ENCODE measurements at places on chromosomes 6 and 20.

DNA sequence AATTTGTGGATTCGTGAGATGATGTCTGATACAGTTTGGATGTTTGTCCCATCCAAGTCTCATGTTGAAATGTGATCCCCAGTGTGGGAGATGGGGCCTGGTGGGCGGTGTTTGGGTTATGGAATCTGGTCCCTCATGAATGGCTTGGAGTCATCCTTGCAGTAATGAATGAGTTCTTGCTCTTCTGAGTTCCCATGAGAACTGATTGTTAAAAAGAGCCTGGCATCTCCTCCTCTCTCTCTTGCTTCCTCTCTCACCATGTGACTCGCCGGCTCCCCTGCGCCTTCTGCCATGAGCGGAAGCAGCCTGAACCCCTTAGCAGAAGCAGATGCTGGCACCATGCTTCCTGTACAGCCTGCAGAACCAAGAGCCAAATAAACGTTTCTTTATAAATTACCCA, 30.5 kb upstream of the RPP40 start:
- no peak for DNase-seq

GRCh38 chr6:119720160-119720559, 370.6 kb upstream of the MAN1A1 start:
- DNase-seq = no peak

- DNase-seq = no peak
Measured at GRCh38 chr6:111852725-111853124, 20.5 kb downstream of the FYN start.

- no peak for DNase-seq
Measured at GRCh38 chr6:120005292-120005976, 655.9 kb upstream of the MAN1A1 start.

DNA sequence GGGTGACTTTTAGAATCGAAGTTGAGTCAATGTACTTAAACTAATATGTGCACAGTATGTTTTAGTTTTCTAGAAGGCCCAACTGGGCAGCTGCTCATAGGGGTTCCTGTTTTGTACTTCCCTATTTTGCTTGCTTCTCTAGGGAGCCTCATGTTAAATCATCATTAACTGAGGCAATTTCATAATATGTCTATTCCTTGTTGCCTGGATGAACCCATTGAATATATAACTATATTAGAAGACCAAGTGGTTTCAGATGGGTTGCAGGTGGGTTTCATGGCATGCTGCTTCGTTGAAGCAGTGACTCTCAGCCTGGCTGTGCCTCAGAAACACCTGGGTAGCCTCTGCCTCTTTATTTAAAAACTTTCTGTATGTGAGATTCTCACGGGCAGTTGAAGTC, 22.2 kb downstream of the CARMIL1 start:
- no peak for DNase-seq

Data from GOT3 (cell line).